ENCODE measurements at places on chromosomes 7 and 10.

DNA sequence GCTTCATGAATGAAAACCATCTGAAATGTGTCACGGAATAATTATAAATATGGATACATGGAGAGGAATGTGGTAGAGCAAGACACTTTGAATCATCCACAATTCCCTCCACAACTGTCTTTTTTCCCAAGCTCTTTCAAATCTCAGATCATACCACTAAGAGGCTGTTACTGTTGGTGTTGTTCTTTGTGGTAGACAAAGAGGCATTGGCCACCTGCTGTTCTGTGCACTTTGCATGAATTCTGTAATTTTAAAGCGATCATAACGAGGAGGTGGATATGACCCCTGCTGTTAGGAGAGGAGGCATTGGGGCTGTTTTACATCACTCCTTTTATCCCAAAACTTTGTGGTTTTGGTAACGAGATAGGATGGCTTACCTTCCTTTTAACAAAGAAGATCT, 141.2 kb upstream of the KLF6 start:
- no peak for DNase-seq

DNA sequence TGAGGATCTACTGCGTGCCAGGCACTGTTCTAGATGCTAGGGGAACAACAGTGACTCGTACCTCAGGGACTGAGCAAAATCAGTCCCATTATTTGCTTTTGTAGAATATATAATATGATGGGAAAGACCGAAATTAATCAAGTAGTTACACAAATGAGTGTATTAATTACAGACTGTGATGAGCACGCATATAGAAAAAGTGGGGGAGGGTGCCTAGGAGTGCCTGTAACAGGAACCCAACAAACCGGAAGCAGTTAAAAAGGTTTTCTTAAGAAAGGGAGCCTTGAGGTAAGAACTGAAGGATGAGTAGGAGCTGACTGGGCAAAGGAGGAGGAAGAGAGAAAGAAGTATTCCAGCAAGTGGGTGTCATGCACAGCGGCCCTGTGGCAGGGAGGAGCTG, 28.2 kb upstream of the IL6 start:
- DNase-seq = no peak

GRCh38 chr10:70829543-70829942, 13.8 kb downstream of the SGPL1 start:
- DNase-seq = no peak

GRCh38 chr10:102065561-102066398, 631 bp downstream of the HPS6 start:
- DNase-seq = peak; percentile 48

GRCh38 chr10:30436191-30436611, 2.2 kb downstream of the MAP3K8 start:
- DNase-seq = no peak

DNA sequence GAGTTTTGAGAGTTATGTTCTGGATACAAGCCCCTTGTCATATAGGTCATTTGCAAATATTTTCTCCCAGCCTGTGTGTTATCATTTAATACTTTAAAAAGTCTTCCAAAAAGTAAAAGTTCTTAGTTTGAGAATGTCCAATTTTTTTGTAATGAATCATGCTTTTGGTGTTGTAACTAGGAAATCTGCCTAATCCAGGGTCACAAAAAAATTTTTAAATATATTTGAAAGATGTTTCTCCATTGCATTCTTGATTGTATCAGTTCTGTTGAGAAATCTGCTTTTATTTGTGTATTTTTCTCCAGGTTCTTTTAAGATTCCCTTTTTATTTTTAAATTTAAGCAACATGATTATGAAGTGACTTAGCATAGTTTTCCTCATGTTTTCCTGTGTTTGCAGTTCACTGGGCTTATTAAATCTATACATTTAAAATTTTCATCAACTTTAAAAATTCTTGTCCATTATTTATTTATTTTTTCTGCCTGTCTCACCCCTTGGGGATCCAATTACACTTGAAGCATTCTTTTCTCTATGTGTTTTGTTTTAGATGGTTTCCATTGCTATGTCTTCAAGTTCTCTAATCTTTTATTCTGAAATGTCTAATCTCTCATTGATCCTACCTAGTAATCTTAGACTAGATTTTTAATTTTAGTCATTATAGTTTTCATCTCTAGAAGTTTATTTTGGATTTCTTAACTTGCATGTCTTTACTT, 47.0 kb downstream of the CCDC71L start:
- DNase-seq = no peak

- no peak for DNase-seq
These were observed 72.7 kb upstream of the TMEM106B start for GRCh38 chr7:12138421-12138820.

DNA sequence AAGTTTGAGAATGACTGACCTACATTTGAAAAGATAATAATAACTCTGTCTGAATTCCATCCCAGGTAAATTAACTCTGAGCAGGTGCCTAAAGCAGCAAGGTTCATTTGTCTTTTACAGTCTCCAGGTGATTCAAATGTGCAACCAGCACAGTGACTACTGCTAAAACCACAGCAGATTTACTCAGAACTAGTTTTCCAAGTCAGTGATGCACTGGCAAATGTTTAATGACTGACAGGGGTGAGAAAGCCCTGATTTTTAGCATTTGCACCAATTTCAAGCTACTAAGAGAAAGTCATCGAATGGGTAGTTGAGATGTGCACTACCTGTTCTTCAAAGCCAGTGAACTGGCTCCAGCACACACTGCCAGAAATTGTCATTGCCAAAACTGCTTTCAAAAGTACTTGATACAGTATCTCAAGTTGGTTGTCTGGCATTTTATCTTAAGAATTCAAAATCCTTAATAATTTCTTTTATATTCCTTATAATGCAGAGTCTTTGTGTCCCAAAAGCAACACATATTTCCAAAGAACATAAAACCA, 60.3 kb downstream of the ATOH7 start:
- DNase-seq = no peak
